ENCODE measurements at places on chromosomes 4 and X. TPM values are rescaled to one million over a fixed set of nuclear protein-coding genes. Genes with fewer than 3 reads are reported as not detected.

- H3K4me1 ChIP-seq = peaks cover 9% of the 10 kb centered on the region
- H3K27ac ChIP-seq = no peak overlapping the region
- DNase-seq = peak; percentile 53
- no peaks in the 10 kb centered on the region for H3K36me3 ChIP-seq
- H3K4me3 ChIP-seq = peak overlapping the region; percentile 93
- H3K27me3 ChIP-seq = peaks cover 70% of the 10 kb centered on the region
These were observed 1.2 kb downstream of the GUCY1A1 start for GRCh38 chr4:155667568-155668511.

- no peak overlapping the region for H3K27ac ChIP-seq
- H3K27me3 ChIP-seq = peaks cover 4% of the 10 kb centered on the region
- DNase-seq = no peak
- no peaks in the 10 kb centered on the region for H3K36me3 ChIP-seq
These were observed 93.6 kb downstream of the LNX1 start for GRCh38 chr4:53497487-53498244.

- no peak overlapping the region for H3K4me3 ChIP-seq
- peaks cover 6% of the 10 kb centered on the region for H3K27me3 ChIP-seq
- H3K36me3 ChIP-seq = no peaks in the 10 kb centered on the region
- H3K4me1 ChIP-seq = peaks cover 2% of the 10 kb centered on the region
- DNase-seq = no peak
These were observed 144.3 kb upstream of the CPEB2 start for GRCh38 chr4:14857981-14858380.

DNA sequence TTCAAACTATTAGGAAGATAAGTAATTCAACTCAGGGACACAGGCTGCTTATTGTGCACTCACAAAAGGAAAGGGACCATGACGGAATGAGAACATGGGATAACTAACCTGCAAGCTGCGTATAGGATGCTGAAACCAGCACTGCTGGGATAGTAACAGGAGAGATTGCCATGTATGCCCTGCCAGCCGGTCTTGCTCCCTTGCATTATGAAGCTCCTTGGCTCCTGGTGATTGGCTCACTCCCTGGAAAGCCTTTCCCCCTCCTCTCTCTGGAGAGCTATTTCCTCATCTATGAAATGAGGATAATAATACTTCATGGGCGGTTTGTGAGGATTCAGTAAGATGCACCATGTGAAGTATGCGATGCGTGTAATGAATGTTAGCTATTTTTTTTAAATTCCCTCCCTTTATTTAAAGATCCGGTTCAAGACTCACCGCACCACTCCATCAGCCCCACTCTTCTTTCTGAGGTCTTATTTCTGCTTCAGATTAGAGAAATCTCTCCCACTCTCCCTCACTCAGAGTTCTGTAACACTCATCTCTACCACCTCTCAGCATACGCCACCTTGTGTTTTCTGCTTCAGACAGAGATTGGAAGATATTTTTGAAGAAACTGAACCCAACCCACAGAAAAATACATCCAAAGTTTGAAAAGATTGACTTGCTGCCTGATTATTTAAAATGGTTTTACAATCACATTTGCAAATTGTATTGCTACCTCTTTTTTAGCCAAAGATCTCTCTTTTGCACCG lies 18.4 kb downstream of the MSMO1 start:
- DNase-seq = no peak
- peaks cover 2% of the 10 kb centered on the region for H3K4me1 ChIP-seq
- H3K27me3 ChIP-seq = peaks cover under 1% of the 10 kb centered on the region
- H3K4me3 ChIP-seq = no peak overlapping the region

DNA sequence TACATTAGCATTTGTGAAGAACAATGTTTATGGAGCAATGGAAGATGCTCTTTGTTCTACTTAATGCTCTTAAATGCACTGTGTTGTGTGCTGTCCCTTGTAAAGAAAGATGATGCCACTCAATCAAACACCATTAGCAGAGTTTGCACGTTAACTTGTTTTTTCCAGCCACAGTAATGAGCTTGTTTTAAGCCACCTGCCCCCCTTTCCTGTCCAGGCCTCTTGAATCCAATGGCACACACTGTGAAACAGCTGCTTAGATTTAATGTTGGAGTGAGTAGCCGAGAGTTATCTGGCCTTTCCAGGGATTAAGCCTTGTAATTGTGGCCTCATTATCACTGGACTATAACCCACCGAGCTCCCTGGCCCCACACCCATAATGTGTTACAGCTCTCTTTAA lies 86.0 kb downstream of the PAK3 start:
- H3K27ac ChIP-seq = no peak overlapping the region
- H3K4me3 ChIP-seq = no peak overlapping the region
- no peak for DNase-seq
- H3K27me3 ChIP-seq = no peaks in the 10 kb centered on the region
- H3K36me3 ChIP-seq = no peaks in the 10 kb centered on the region

DNA sequence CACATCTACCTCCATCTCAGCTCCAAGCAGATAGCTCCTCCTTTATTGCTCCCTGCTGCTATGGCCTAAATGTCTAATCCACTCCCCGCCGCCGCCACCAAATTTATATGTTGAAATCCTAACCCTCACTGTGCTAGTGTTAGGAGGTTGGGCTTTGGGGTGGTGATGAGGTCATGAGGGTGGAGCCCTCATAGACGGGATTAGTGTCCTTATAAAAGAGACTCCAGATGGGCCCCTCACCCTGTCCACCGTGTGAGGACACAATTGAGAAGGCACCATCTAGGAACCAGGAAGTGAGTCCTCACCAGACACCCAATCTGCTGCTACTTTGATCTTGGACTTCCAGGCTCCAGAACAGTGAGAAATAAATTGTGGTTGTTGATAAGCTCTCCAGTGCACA lies 13.6 kb upstream of the TBC1D14 start:
- DNase-seq = no peak
- H3K27ac ChIP-seq = no peak overlapping the region
- no peak overlapping the region for H3K4me3 ChIP-seq
- H3K4me1 ChIP-seq = peaks cover 45% of the 10 kb centered on the region
- H3K36me3 ChIP-seq = peaks cover 1% of the 10 kb centered on the region

GRCh38 chr4:3699678-3700077 lies 66.5 kb upstream of the ADRA2C start:
- peaks cover 1% of the 10 kb centered on the region for H3K36me3 ChIP-seq
- no peaks in the 10 kb centered on the region for H3K4me1 ChIP-seq
- no peak overlapping the region for H3K4me3 ChIP-seq
- no peak for DNase-seq
- no peak overlapping the region for H3K27ac ChIP-seq

GRCh38 chr4:99720206-99720605 lies 62.6 kb upstream of the C4orf54 start:
- H3K4me3 ChIP-seq = no peak overlapping the region
- no peak overlapping the region for H3K27ac ChIP-seq
- H3K4me1 ChIP-seq = no peaks in the 10 kb centered on the region

- no peak overlapping the region for H3K27ac ChIP-seq
- H3K27me3 ChIP-seq = no peaks in the 10 kb centered on the region
- no peaks in the 10 kb centered on the region for H3K36me3 ChIP-seq
- no peak overlapping the region for H3K4me3 ChIP-seq
These were observed 50.6 kb downstream of the PPARGC1A start for GRCh38 chr4:23839279-23839678.

GRCh38 chrX:44842550-44843317 lies 1.1 kb upstream of the DUSP21 start:
- no peak overlapping the region for H3K4me3 ChIP-seq
- no peaks in the 10 kb centered on the region for H3K4me1 ChIP-seq
- H3K27ac ChIP-seq = no peak overlapping the region
- H3K27me3 ChIP-seq = no peaks in the 10 kb centered on the region
- no peak for DNase-seq

DNA sequence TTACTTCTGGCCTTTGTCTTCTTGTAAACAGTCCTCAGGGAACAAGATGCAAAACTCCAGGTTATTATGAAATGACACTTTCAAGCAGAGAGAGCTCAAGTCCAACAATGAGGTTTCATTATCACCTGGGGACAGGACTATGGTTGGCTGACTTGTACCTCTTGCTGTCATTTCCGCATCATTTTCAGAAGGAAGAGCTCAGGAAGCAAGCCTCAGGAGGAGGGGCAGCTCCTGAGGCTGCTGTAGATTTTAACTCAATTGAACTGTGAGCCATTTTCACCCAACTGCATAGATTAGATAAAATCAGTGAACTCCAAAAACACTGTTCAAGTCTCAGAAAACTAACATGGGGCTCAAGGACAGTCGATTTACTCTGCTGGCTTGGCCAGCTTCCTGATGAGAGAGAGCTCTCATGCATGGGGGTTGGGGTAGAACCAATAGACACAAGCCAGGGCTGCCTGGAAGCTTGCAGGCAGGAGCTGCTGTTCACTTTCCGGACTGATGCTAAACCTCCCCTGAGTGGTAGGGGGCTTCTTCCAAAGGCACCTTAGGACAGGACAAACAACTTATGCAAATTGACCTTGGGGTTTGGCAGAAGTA lies 23.6 kb downstream of the TMEM255A start:
- DNase-seq = no peak
- no peaks in the 10 kb centered on the region for H3K4me1 ChIP-seq
- H3K27ac ChIP-seq = no peak overlapping the region

- H3K27ac ChIP-seq = no peak overlapping the region
- H3K4me1 ChIP-seq = no peaks in the 10 kb centered on the region
- DNase-seq = no peak
- H3K27me3 ChIP-seq = no peaks in the 10 kb centered on the region
These were observed 417.4 kb downstream of the SPOCK3 start for GRCh38 chr4:166816890-166817289.

DNA sequence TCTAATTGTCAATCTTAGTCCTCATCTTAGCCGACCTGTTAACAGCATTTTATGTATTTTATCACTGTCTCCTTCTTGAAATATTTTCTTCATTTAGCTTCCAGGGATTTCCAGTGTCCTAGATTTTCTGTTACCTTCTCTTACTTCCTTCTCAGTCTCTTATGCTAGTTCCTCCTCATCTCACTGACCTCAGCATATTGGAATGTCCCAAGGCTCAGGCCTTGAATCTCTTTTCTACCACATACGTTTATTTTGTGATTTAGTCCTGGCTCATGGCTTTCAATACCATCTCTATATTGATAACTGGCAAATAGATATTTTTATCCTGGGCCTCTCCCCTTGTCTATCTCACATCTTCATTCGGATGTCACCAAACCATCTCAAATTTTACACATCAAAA lies 61.1 kb downstream of the IQCM start:
- no peaks in the 10 kb centered on the region for H3K36me3 ChIP-seq
- no peaks in the 10 kb centered on the region for H3K27me3 ChIP-seq
- H3K4me3 ChIP-seq = no peak overlapping the region
- H3K27ac ChIP-seq = no peak overlapping the region

DNA sequence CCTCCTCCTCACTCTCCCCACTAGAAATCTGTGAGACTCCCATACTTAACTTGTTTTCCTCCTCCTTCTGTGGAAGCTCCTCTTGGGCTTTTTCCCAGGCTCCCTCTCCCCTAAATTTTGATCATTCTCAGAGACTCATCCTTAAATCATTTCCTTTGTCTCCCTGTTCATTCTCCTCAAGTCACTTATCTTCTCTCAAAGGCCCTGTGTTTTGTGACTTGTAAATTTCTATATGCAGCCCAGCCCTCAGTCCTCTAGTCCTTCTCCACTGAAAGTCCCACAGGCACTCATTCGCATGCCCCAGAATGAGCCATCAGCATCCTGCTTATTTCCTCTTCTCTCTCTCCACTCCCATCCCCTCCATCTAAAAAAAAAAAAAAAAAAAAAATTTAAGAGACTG lies 171.8 kb downstream of the SOWAHB start:
- H3K4me1 ChIP-seq = no peaks in the 10 kb centered on the region
- DNase-seq = no peak
- H3K27me3 ChIP-seq = peaks cover 10% of the 10 kb centered on the region
- H3K36me3 ChIP-seq = no peaks in the 10 kb centered on the region

DNA sequence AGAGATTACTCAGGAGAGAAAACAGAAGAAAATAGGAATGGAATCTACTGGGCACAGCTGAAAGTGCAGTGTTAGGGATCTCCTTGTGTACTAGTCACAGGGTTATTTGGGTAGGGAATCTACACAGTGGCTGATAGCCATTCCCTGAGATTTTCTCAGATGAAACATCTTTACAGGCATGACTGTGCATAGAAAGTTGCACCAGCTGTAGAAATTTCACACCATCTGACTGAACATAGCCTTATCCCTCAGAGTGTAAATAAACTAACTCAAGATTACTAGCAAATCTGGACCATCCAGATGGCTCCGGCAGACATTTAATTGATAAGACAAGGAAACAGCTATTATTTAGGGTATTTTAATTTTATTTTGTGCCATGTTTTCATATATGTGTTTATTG lies 2053.5 kb upstream of the TENM3 start:
- peaks cover 2% of the 10 kb centered on the region for H3K4me1 ChIP-seq
- H3K4me3 ChIP-seq = no peak overlapping the region
- no peaks in the 10 kb centered on the region for H3K27me3 ChIP-seq
- no peaks in the 10 kb centered on the region for H3K36me3 ChIP-seq
- no peak for DNase-seq

GRCh38 chr4:153668647-153669046 lies 15.4 kb upstream of the TLR2 start:
- no peak overlapping the region for H3K4me3 ChIP-seq
- no peaks in the 10 kb centered on the region for H3K36me3 ChIP-seq
- H3K27ac ChIP-seq = peak overlapping the region; percentile 10
- peaks cover 28% of the 10 kb centered on the region for H3K27me3 ChIP-seq
- DNase-seq = no peak
- H3K4me1 ChIP-seq = no peaks in the 10 kb centered on the region

DNA sequence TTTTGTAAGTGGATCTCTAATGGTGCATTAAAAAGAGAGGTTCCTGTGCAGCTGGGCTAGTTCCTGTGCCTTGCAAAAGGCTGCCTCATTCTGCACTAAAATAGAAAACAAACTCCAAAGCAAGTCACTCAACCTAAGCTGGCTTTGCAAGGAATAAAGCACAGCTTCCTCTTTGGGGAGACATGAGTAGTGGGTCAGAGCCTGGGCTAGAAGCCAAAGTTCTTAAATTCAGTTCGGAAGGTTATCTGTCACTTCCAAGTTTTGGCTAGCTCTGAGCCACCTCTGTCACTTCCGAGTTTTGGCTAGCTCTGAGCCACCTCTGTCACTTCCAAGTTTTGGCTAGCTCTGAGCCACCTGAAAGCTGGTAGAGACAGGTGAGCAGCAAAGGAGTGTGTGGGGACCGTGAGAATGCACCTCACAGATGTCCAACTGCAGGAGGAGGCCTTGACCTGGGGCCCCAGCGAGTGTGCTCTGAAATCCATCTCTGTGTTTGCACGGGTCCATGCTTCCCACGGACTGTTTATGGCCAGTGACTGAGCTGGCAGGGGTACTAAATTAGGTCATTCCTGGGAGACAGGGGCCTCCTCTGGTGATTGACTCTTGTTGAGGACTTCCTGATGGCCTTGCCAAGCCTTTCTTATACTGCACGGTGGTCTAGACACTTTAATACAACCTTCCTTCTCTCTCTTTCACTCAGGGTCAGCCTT lies 36.4 kb upstream of the MAMLD1 start:
- H3K4me3 ChIP-seq = no peak overlapping the region
- DNase-seq = no peak
- no peaks in the 10 kb centered on the region for H3K36me3 ChIP-seq

ATOH1 gene
- not detected for total RNA-seq

DCHS2 gene
- 0.17 TPM for total RNA-seq

P2RY4 gene
- total RNA-seq = not detected

DRP2 gene
- total RNA-seq = 0.58 TPM

DGKK gene
- not detected for total RNA-seq

SSX2 gene
- not detected for total RNA-seq

CYLC1 gene
- not detected for total RNA-seq

ACE2 gene
- total RNA-seq = not detected
